ENCODE measurements at places on chromosomes 4 and X. TPM values are rescaled to one million over a fixed set of nuclear protein-coding genes. Genes with fewer than 3 reads are reported as not detected.

DNA sequence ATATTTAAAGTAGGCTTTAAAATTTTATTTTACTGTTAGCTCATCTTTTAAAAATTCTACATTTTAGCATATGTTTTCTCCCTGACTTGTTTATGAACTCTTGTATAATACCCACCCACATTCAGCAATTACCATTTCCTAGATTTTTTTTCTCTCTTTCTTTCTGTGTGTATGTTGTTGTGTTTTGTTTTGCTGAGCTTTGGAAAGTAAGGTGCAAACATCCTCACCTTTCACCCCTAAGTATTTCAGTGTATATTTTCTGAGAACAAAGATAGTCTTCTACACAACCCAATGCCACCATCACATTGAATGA, 18.8 kb downstream of the GRPR start:
- DNase-seq = no peak

DNA sequence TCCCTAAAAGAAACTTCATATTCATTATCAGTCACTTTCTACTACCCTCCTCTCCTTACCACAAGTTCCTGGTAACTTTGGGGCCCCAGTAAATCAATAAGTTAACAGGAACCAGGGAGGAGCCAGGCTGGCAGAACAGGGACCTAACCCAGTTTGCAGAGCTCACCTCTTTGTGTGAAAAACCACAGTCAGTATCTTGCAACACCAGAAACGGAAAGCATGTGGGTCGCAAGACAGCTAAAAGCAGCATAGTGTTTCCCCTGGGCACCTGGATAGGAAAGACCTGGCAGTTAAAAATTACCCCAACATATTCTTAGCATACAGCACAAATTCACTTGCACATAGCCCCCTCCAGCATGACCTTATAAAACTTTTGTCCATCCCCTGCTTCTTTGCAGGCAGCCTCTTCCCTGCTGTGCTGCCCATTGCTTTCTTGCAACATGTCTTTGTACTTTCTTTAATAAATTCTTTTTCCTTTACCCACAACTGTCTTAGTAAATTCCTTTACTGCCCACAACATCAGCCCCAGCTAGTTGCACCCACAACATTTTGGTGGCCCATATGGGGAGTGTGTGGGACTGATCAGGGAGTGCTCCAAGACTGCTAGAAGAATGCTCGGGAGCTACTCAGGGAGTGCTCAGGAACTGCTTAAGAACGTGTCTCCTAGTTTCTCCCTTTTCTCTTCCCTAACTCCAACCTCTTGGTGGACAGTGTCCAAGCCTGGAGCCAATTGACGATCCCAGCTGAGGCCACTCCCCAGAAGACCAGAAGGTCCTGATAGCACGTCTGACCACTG, 83.4 kb downstream of the MSN start:
- no peak for DNase-seq

GRCh38 chr4:105150503-105150902, 3.8 kb downstream of the TET2 start:
- DNase-seq = no peak

The ENAM gene
- total RNA-seq = 6.2 TPM

The TMEM156 gene
- total RNA-seq = not detected

The MAGEA2B gene
- total RNA-seq = not detected

The TCP11X2 gene
- not detected for total RNA-seq

All from left ventricle myocardium inferior (tissue), 1 donor.